ENCODE measurements at places on chromosomes 16 and 17.

DNA sequence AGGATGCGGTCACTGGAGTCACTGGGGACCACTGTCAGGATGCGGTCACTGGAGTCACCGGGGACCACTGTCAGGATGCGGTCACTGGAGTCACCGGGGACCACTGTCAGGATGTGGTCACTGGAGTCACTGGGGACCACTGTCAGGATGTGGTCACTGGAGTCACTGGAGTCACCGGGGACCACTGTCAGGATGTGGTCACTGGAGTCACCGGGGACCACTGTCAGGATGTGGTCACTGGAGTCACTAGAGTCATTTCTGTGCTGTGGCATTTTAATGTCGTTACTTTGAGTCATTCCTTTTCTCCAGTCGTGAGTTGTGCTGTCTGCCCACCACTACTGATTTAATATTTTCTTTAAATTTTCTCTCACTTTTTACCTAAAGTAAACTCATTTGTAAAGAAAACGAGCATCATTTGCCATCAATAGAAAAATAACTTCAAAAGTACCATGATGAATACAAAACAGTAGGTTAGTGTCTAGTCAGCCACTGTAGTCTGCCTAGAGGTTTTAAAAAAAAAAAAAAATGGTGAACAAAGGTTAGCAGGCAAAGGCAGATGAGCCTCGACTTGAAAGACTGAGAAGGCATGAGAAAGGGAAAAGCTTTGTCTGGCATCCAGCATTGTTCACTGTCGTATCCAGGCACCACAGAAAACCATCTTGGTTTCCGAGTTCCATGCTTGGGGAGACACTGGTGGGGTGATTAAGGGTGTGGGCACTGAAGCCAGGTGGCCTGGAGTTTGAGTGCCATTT, 346.6 kb downstream of the SNX29 start:
- DNase-seq, result no peak

DNA sequence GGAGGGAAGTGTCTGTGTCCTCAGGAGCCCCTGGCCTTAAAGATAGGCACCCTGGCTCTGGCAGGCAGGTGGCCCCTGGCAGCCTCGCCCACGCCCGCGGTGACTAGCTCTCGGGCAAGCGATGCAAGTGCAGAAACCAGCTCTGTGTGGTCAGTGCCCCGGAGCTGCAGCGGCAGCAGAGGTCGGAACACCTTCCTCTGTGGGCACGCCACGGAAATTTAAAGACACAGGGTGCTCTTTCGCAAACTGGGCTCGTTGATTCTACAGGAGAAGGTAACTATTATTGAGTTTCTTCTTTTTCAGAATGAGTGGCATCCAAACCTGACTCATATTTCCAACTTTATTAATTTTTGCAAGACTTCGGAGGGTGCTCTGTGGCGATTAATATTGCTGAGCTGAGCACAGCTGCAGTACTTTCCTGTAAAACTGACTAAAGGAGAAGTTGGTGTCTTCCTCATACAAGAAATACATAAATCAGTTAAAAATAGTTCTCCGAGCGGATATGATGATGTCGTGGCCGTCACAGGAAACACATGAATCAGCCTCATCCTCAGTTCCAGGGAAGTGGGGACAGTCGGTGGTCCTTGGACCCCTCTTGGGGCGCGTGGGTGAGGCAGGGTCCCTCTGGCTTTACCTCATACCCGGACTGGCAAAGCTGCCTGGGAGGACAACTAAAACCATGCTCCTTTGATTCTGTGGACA, 120.2 kb downstream of the METRNL start:
- no peak for DNase-seq

DNA sequence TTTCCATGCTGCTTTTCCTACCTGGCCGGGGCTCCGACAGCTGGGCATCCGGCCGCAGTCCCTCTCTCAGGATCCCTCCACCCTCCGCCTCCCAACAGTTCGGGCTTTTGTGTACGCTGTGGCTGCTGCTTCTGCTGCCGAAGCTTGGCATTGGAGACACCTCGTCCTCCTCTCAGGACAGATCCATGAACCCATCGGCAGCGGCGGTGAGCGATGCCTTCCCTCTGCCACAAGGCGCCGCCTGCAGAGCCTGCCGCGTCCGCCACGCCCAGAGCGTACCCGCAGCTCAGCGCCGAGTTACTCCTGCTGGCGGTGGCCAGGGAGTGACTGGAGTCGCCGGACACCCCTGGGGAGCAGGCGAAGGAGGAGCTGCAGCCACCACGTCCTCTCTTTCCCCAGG, 2032.8 kb downstream of the TP53TG3F start:
- DNase-seq, result no peak

DNA sequence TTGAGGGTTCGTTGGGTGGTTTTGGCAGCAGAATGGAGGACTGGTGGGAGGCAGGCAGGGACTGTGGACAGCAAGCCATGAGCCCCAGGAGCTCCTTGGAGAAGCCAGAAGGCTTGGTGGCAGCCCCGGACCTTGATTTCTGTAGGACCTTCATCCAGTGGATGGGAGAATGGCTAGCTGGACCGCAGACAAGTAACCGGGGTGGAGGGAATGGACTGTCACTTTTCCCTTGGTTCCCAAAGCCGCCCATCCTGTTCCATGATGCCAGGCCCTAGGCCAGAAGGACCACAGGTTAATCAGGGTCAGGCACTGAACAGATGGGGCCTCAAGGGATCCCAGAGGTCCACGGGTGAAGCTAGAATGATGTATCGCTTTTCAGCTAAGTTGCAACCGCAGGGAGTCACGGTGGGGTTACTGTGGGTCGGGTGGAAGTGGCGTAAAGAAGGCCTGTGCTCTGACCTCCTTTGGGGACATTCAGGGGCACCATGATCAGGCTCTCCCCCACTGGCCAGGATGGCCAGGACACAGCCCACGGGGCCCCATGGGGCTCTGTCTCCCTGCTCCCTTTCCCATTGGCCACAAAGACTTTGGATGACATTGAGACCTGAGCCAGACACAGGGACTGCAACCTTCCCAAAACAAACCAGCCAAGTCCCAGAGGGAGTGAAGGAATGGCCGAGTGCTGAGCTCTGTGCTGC, 66.9 kb upstream of the MRTFB start:
- no peak for DNase-seq

DNA sequence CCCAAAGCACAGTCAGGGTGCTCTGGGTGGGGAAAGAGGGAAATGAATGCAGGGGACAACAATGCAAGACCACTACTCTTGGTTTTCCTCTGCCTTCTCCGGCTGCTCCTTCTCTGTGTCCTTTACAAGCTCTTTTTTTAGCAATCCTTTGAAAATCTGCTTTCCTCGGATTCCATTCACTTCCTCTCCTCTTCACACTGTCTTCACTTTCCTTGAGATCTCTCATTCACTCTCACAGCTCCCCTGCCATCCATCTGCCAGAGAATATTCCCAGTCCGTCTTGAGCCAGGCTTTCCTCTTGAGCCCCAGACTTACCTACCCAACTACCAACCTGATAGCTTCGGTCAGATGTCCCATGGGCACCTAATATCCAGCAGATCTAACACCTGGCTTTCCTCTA, 11.0 kb upstream of the SPOP start:
- DNase-seq, result no peak

GRCh38 chr16:53680756-53681155, 22.9 kb downstream of the RPGRIP1L start:
- DNase-seq, result no peak

- no peak for DNase-seq
Measured at GRCh38 chr16:21218153-21218552, 6.8 kb upstream of the ZP2 start.

DNA sequence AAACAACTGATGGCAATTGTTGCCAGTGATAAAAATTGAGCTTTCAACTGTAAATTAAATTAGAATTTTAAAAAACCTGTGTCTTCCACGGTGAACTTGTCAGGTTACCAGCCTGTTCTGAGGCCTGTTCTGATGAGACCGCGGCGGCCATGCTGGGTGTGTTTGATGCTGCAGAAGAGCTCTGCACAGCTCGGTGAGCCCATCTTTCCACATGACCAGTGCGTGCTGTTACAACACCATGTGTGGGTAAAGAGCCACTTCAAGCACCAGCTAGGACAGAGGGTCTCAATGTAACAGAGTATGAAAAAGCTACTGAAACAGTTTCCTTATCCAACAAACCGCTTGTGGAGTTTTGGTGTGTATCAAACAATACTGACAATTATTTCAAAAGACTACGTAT, 48.5 kb downstream of the RPTOR start:
- DNase-seq, result no peak

DNA sequence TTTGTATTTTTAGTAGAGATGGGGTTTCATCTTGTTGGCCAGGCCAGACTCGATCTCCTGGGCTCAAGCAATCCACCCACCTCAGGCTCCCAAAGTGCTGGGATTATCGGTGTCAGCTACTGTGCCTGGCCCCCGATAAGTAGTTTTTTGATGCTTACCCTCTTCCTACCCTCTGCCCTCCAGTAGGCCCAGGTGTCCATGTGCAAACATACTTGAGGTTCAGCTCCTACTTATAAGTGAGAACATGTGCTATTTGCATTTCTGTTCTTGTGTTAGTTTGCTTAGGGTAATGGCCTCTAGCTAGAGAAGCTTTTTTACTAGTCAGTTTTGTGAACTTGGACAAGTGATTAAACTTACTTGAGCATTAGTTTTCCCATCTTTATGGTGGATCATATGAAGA, 136.8 kb downstream of the HS3ST4 start:
- no peak for DNase-seq

DNA sequence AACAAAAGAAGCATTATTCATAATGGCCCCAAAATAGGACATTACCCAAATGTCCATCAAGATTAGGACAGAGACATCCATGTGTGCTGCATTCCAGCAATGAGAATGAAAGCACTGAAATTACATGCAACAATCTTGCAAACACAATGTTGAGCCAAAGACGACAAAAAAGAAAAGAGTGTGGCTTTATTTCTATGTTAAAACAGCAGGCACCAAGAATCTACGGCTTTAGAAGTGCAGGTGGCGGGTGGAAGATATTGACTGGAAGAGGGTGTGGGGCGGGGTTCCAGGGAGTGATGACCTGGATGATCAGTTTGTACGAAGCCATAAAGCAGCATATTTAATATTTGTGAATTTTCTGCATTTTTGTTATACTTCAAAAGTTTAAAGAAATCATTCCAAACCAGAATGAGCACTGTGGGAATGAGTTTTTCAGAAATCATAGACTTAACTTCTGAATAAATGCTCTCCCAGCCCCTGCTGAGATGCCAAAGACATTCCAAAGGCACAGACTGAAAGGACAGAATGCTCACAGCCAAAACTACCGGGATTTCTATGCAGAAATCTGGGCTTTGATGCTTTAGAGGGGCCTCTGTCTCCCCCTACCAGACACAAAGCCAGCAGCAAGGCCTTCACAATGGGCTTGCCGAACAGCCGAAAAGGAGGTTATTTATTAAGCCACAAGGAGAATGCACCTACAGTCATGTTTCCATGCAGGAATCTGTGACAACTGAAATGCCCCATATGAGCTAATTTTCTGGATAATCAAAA, 361.6 kb downstream of the GRIN2A start:
- DNase-seq, result no peak

GRCh38 chr17:55818451-55819375, 67.9 kb downstream of the PCTP start:
- no peak for DNase-seq

- DNase-seq, result no peak
Measured at GRCh38 chr17:48628649-48629410, 2.7 kb upstream of the HOXB9 start.

- DNase-seq, result no peak
Measured at GRCh38 chr16:5412731-5413130, 315.1 kb upstream of the EEF2KMT start.

DNA sequence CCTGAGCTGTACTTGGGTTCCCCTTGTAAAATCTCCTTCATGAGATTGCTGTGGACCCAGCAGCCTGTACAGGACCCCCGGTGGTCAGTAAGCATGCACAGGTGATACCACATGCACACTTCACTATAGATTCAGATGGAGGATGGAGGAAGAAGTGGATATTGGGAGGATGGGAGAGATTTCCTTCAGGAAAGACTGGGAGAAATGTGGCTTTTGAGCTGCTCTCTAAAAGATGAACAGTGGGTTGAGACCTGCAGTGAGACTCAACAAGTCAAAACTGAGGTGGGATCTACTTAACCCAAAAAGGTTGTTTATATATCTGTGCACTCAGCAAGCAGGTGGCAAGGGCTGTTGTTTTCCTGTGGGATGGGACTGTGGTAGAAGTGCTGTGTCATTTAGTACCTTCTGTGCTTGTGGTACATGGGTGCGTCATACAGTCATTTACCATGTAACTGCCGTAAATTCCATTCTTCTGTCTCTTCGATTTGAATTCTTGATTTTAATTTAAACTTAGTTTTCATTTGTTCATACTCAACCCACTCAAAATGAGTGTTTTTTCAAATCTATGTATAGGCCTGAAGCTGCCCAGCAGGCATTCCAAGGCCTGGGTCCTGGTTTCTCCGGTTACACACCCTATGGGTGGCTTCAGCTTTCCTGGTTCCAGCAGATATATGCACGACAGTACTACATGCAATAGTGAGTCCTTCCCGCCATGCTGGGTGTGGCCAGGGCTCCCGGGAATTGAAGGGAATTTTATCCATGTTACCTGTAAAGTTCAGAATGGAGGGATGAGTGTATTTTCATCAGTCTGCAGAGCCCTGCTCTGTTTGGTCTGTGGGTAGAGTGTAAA, 6.9 kb downstream of the HERPUD1 start:
- DNase-seq, result no peak

GRCh38 chr17:53736516-53737240, 86.0 kb upstream of the KIF2B start:
- no peak for DNase-seq

DNA sequence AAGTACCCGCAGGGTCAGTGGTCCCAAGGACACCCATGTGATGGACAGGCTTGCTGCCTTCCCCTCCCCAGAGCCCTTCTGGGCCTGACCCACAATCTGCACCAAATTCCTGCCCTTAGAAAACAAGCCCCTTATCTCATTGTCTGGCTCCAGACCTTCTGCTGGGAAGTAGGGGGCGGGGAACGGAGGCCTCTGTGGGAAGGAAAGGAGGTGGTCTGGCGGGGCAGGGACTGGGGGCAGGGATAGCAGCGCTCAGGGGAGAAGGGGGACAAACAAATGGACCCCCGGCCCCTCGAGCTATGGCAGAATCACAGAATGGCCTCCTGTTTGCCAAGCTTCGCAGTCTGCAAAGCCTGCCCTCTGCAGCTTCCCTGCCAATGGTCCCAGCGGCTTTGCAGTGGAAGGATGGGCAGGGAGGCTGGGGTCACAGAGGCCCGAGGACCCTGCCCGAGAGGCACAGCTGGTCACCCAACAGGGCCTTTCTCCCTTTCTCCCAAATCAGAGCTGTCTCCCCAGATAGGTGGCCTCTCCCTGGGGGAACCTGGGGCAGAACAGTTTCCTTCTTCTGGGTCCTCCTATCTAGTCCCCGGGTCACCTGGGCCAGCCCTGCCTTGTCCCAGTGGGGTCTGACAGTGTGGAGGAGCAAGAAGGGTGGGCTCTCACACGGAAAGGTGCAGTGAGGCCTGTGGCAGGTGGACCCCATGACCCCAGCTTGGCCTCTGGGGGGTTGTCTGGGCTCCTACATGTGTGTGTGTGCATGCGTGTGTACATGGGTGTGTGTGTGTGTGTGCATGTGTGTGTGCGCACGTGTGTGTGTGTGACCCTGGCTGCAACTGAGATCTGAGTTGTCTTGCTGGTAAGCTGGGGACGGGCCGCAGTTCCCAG, 25.5 kb downstream of the TMEM235 start:
- no peak for DNase-seq
